ENCODE measurements at places on chromosomes 2 and 18. TPM values are rescaled to one million over a fixed set of nuclear protein-coding genes. Genes with fewer than 3 reads are reported as not detected.

RTKN gene
- total RNA-seq, result 11.1 TPM

MC4R gene
- total RNA-seq, result 0.28 TPM

DYSF gene
- total RNA-seq, result under 0.01 TPM

ECEL1 gene
- total RNA-seq, result not detected

DSC3 gene
- under 0.01 TPM for total RNA-seq

SCN3A gene
- total RNA-seq, result 1.4 TPM

AKAIN1 gene
- total RNA-seq, result not detected

GNAL gene
- 0.28 TPM for total RNA-seq

CYRIA gene
- 1.7 TPM for total RNA-seq

DGUOK gene
- total RNA-seq, result 66.3 TPM

HOXD10 gene
- total RNA-seq, result not detected

GPR45 gene
- not detected for total RNA-seq

CAMKMT gene
- 6.8 TPM for total RNA-seq

MEP1B gene
- not detected for total RNA-seq

COBLL1 gene
- 1.1 TPM for total RNA-seq

VWA3B gene
- total RNA-seq, result not detected

ERICH2 gene
- not detected for total RNA-seq

FER1L5 gene
- 0.28 TPM for total RNA-seq

SLC4A3 gene
- 1.1 TPM for total RNA-seq

CLK1 gene
- 43.9 TPM for total RNA-seq

RESP18 gene
- total RNA-seq, result not detected

CDCA7 gene
- 12.0 TPM for total RNA-seq

C2orf49 gene
- 3.8 TPM for total RNA-seq

IL1RL1 gene
- total RNA-seq, result under 0.01 TPM

SERPINB12 gene
- total RNA-seq, result not detected

ORMDL1 gene
- total RNA-seq, result 39.2 TPM

PNKD gene
- 22.2 TPM for total RNA-seq

RAB6D gene
- total RNA-seq, result not detected

FAP gene
- 71.0 TPM for total RNA-seq

GKN2 gene
- total RNA-seq, result not detected

FOXI3 gene
- total RNA-seq, result not detected

DNAJC5G gene
- total RNA-seq, result not detected

EMILIN2 gene
- total RNA-seq, result under 0.01 TPM

HOXD8 gene
- not detected for total RNA-seq

SP100 gene
- 82.5 TPM for total RNA-seq

SCYGR7 gene
- total RNA-seq, result not detected

FKBP1B gene
- total RNA-seq, result 10.2 TPM

CIB4 gene
- total RNA-seq, result not detected
